Right renal cortex interstitium (tissue), 3 donors: ENCODE measurements at places on chromosomes 7 and 10.
A peak's percentile ranks its signal among the peaks of the same experiment; 100 is the strongest.

- DNase-seq = no peak
Measured at GRCh38 chr7:138835087-138835486, 37.1 kb upstream of the ATP6V0A4 start.

DNA sequence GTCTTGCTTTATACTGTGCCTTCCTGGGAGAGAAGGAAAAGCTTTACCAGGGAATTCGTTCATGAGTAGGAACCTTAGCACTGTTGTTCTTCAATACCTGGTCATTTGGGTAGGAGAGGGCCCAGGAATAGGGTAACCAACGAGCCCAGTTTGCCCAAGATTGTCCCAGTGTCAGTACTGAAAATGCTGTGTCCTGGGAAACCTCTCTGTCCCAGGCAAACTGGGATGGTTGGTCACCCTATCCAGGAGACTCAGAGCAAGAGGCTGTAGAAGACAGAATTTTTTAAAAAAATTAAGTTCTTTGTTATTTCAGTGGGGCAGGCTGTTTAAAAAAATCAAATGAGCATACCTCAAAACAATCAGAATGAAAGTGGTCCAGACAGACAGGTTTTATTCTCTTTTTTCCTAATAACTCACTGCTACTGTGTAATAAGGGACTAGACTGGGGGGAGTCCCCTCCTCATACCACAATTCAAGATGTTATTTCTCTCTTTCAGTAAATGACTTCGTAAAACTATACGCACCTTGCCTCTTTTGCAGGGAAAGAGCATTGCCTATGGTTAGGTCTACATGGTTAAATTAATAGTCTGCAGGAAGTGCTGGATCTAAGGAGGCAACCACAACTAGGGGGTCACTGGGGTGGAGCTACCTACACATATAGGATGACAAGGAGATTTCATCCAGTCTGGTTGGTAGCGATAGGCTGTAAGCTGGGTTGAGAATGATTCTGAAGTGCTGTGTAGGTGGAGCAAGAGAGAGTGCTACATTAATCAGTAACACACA lies 41.1 kb upstream of the FAM133B start:
- DNase-seq = no peak

DNA sequence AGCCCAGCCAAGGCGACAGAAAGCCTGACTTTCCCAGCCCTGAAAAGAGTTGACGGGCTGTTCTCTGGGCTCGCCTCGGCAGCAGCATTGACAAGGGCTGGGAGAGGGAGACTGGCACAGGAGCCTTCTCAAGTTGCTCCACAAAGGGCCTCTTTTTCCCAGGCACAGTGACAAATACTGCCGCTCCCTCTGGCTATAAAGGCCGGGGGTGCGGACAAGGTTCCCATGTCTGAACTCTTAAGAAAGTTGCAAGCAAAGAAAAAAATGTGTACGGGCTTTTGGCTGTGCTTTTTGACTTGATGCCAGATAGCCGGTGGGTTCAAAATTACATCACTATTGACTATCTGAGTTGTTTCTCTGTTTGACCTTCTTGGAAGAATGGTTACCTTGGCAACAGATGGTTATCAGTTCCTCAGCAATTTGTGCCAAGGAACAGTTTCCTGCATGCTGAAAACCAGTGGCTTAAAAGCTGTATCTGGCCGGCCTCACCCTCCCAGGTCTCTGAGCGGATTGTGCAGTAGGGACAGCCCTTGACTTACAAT lies 115.9 kb upstream of the EEPD1 start:
- peak; percentile 65 for DNase-seq

- DNase-seq = peak; percentile 25
Measured at GRCh38 chr10:7872041-7872442, 53.7 kb downstream of the TAF3 start.

- no peak for DNase-seq
Measured at GRCh38 chr10:48511875-48512231, 93.0 kb downstream of the ARHGAP22 start.

GRCh38 chr7:43671521-43671920 lies 57.8 kb downstream of the COA1 start:
- DNase-seq = no peak
